ENCODE measurements at places on chromosomes 3 and 15. TPM values are rescaled to one million over a fixed set of nuclear protein-coding genes. Genes with fewer than 3 reads are reported as not detected.

Gene CPLX3
- total RNA-seq, result not detected

Gene WDR76
- 40.0 TPM for total RNA-seq

Gene CYP19A1
- total RNA-seq, result not detected

Gene MST1R
- total RNA-seq, result 27.5 TPM

Gene AADACL2
- total RNA-seq, result not detected
